Frontal cortex (tissue), 4 donors: ENCODE measurements at places on chromosomes 12 and 14.

- no peak for DNase-seq
Observed at GRCh38 chr14:105690671-105691070, 164.3 kb downstream of the TMEM121 start.

DNA sequence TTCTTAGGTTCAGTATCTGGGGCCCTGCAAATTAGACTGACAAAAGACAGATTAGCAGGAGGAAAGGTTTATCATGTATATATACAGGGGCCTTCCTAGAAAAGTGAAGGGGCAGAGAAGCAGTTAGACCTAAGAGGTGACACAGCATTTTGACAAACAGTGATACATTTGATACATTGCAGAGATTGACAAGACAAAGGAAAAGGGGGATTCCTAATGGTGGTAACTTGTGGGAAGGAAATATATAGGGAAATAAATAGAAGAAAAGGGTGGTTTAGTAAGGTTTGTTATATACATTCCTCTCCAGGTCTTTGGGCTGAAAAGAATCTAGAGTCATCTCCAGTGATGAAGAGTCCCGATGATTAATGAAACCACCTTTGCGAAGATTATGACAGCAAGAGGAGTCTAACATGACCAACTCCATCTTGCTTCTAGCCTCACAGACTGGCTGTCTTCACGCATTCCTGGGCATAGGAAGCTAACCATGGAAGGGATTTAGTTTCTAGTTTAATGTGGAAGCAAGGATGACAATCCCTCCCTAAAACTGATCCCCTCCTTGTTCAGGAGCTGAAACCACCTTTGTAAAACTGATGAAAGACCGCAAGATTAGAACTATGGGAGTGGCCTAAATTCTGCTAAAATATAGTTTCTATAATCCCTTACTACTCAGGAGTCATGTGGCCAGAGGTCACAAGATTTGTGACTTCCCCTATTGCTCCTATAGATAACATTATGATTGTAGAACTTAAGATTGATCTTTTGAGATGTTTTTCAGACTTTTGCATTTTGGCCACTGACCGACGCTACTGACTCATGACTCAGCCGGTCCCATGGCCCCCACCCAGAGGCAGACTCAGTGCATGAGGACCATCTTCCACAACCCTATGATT, 31.1 kb upstream of the CPM start:
- no peak for DNase-seq

- DNase-seq, result peak; percentile 54
Observed at GRCh38 chr12:76030341-76031080, 1.1 kb downstream of the PHLDA1 start.

DNA sequence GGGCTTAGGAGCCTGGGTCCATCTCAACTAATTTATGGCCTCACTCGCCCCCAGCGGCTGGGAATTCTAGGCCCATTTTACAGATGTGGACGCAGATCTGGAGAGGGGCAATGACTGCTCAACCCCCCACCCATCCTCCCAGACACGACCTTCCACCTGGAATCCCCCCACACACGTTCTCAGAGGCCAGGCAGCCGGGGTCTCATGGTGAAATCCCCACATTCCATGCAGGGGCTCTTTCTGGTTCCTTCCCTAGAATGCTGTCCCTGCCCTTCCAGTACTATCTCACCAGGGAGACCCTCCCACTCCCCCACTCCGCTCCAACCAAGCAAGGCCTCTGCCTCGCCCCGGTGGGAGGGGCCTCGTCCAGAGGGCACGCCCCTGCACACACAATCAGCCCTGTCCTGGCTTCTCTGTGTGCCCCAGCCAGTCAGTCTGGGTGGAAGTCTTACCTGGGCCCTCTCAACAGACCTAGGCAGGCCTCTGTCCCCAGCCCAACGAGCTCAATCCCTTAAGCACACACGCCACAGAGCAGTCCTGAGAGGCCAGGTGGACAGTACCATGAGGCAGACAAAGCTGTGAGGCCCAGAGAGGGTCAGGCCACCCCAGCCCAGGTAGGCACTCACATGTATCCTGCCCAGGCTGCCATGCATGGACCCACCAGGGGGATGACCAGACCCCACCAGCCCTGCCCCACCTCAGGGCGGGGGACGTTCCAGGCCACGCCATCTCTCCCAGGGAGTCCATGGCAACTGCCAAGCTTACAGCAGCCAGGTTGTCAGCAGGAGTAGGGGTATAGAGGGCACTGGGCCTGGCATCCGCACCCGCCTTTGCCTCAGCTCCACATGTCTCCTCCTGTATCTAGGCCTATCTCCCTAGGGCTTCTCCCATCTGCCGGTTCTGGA, 1.3 kb upstream of the ANKRD9 start:
- DNase-seq, result no peak

DNA sequence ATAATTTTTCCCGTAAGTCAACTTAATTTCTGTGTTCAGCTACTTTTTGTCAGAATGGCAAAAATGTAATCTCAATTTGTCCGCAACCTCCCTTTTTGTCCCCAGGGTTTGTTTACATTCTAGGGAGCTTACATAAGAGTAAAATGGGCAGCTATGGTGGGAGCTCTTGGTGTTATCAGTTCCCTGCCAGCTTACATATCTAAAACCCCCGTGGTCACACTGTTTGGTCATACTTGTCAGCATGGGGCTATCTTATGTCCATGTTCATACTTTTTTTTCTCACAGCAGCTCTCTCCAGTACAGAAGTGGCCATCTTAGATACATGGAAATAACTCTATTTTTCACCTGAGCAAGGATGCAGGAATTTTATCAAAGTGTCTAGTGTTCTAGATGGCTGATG, 16.7 kb downstream of the SLCO1C1 start:
- DNase-seq, result no peak

DNA sequence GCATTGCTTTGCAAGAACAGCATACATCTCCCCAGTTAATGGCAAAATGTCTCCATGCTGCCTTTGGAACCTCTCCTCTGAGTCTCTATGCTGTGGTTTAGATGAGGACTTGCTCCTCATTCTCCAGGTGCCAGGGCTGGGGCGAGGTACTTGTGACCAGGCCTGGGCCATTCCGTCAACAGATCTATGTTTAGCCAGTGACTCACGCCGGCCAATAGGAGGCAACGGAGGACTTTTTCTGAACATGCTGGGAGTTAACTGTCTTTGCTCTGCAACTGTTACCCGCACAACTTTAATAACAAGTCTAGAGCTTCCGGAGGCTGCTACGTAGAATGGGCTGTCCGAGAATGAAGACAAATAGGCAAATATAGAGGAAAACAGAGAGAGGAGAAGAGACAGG, 214.2 kb downstream of the GLT1D1 start:
- DNase-seq, result no peak
